ENCODE measurements at places on chromosomes 13 and 19.
A peak's percentile ranks its signal among the peaks of the same experiment; 100 is the strongest.

DNA sequence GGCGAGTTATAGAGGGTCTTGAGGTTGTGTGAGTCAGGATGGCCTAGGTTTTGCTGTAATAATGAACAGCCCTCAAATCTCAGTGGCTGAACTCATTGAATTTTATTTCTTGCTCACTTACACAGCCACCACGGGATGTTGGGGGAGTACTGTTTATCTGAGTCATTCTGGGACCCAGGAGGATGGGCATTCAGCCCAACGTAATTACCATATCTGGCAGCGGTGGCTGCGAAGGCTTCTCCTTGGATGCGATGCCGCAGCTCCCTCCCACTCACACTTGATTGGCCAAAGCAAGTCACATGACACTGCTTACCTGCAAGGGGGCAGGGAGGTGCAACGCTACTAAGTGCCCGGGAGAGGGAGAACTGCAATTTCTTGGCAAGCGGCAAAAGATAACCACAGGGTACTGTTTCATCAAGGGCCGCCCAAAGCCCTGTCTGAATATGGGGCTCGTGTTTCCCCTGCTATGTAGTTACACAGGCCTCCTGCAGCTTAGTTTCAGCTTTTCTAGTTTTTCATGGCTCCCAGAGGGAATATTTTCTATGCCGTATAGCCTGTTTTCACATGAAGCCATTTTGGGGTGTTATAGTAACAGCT is 19.9 kb downstream of the ZSWIM9 start:
- DNase-seq, result peak; percentile 30

DNA sequence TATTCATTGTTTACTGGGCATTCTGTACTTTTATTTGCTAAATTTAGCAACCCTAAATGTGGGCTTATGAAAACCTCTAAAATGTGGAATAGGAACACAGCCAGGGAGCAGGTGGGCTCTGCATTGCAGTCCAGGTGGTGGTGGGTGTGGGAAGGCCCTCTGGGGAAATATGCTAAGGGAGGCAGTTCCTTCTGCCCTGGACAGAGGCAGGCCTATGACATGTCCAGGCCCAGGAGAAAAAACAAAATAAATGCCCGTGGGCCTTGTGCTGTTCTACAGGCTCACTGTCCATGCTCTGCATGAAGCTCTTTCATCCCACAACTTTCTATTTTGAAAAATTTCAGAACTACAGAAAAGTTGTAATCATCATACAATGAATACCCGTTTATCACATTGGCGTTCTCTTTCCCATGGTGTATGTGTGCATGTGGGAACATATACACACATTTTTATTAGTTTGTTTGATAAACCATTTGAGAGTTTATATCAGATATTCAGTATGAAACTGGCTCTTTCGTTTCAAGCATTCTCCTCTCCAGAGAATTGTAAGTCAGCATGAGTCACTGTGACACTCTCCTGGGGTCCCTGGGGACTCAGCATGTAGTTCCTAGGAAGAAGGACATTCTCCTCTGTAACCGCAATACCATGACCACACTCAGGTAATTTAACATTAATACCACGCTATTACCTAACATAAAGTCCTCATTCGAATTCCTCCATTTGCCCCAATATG is 505.3 kb downstream of the COG6 start:
- no peak for DNase-seq

DNA sequence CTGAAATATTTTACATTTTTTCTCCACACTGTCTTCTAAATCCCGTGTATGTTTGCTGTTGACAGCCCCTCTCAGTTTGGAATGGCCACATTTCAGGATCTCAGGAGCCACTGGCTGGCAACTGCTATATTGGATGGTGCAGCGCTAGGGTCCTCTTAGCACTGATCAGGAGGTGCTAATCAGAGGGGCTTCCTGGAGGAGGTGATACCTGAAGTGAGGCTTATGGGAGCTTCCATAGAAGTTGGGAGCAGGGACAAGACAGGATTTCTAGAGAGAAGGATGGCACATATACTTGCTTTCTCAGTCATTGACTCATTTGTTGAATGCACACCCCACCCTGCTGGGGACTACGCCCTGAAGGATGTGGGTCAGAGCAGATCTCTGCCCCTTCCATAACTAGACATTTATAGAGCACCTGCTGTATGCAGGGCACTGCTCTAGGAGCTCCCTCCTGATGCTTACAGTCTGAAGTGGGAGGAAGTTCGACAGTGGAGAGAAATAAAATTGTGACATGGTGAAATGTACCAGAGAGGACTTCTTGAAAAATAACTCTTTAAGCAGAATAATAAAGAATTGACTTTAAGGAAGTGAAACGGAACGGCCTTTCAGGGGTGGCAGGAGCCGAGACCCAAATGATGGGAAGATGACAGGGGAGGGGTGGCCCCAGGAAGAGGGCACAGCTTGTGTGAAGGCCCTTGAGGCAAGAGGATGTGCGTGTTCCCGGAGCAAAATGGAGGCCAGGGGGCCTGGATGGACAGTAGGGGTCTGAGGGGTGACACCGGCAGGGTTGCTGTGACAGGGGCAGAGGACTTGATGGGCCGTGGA is 13.1 kb downstream of the AP2A1 start:
- no peak for DNase-seq

DNA sequence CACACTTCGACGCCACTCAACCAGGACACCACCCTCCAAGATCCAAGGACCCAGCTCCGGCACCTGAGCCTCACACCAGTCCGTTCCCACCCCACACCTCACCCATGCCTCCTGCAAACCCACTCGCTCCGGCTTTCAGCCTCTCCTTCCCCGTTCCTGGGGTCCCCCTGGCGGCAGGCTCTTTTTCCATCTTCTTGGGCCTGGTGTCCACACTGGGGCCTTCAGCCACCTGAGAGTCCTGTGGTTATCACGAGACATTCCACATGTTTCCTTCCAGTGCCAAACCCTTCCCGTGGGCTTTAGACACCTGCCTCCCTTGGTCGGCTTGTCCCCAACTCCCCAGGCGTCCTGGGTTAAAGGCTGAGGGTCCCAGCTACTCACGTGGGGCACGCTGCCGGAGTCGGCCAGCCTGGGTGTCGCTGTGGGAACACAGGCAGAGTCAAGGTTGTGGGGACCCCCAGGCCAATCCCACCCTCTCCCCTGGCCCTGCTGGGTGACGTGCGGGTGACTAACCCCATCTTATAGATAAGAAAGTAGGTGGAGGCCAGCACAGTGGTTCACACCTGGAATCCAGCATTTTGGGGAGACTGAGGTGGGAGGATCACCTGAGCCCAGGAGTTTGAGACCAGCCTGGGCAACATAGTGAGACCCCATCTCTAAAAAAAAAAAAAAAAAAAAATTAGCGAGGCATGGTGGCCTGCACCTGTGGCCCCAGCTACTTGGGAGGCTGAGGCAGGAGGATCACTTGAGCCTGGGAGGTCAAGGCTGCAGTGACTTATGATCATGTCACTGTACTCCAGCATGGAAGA is 1.9 kb downstream of the JSRP1 start:
- DNase-seq, result no peak

- no peak for DNase-seq
Measured at GRCh38 chr19:1266916-1267476, 2.1 kb upstream of the CIRBP start.

GRCh38 chr13:74920920-74921319 is 561.0 kb downstream of the TBC1D4 start:
- DNase-seq, result no peak

DNA sequence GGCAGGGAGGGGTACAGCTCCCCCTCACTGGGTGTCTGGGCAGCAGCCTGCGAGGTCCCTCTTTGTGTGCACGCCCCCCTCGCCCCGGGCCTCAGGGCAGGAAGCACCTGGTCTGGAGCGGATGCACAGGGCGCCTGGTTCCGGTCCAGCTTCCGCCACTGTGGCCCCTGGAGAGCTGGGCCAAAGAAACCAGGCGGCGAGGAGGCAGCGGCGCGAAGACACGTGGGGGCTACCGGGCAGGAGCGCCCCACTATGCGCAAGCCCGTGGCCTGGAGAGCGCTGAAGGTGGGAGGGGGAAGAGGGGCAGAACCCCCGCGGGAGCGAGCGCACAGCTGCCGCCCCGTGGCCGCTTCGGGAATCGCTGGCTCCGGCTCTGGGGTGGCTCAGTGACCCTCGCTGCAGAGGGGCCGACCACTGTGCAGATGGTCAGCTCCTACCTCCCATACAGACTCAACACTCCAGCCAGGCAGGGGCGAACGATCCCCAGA is 1.7 kb upstream of the LYL1 start:
- no peak for DNase-seq

- DNase-seq, result no peak
Measured at GRCh38 chr13:98172590-98173422, 4.3 kb downstream of the RNF113B start.

DNA sequence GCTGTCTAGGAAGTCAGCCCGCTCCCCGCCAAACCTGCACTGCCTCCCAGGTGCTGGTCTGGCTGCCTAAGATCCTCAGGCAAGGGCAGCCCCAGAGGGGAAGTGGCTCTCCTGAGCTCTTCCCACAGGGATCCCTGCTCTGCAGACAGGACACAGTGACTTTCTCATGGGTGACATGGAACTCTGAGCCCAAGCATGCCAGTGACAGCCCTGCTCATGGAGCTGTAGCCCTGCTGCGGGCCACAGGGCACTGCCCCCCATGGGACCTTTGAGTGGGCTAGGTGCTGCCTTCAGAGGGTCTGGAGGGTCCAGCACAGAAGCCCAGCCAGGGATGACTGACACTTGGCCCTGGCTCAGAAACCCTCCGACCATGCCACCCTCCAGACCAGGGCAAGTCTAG is 109.1 kb downstream of the TUBA3C start:
- no peak for DNase-seq

Data from stimulated activated CD8-positive, alpha-beta memory T cell treated with anti-CD3 and anti-CD28 coated beads, Interleukin-4, amount 100 ng/mL, for 1 hour (primary cell).